ENCODE measurements at places on chromosomes 4 and X. TPM values are rescaled to one million over a fixed set of nuclear protein-coding genes. Genes with fewer than 3 reads are reported as not detected.

- no peak overlapping the region for H3K27ac ChIP-seq
- H3K4me3 ChIP-seq: no peak overlapping the region
- DNase-seq: no peak
- H3K27me3 ChIP-seq: no peaks in the 10 kb centered on the region
- H3K36me3 ChIP-seq: no peaks in the 10 kb centered on the region
- H3K4me1 ChIP-seq: no peaks in the 10 kb centered on the region
These were observed 148.3 kb downstream of the NEK1 start for GRCh38 chr4:169464080-169464479.

DNA sequence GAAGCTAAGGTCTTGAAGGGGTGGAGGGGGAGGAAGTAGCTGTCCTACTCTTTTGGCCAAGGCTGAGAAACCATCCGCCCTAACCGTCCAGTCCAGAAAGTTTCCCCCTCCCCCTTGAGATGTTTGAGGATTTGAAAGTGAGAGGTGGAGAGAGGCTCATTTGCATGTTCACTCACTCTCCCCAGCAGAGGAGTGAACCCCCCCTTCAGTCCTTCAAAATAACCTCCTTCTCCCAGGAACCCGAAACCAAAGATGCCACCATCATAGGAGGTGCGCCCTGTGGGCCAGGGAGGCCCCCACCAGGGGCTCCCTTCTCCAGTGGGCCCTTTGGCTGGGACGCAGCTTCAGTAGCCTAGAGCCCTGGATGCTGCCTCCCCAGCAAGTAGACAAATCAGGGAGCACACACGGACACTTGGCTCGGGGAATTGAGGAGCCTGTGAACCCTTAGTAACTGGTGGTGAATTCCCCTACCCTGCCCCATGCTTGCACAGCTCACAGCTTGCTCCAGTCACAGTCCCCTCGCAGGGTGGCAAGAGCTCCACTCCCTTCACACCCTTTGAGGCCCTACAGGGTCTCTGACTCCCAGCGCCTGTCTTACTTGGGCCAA, 25.6 kb downstream of the ELF4 start:
- H3K27ac ChIP-seq: no peak overlapping the region
- no peak overlapping the region for H3K4me3 ChIP-seq
- no peaks in the 10 kb centered on the region for H3K36me3 ChIP-seq

DNA sequence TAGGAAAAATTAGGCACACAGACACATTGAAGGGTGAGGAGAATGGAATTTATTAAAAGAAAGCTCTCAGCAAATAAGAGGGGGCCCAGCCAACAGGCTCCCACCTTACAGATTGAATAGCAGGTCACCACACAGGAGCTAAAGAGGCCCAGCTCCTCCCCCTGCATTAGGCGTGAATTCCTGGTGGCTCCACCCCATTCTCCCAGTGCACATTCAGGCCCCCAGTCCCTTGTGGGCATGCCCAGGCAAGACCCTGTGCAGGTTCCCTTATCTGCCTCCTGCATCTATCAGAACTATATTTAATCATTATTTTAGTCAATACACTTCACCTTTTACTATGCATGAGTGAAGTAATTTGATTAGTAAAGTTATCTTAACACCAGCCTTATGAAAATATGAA, 856.3 kb upstream of the NDST4 start:
- no peak overlapping the region for H3K4me3 ChIP-seq
- no peaks in the 10 kb centered on the region for H3K4me1 ChIP-seq
- H3K27ac ChIP-seq: no peak overlapping the region
- no peaks in the 10 kb centered on the region for H3K36me3 ChIP-seq

GRCh38 chrX:12987900-12988594, 13.1 kb downstream of the TMSB4X start:
- H3K4me3 ChIP-seq: no peak overlapping the region
- H3K36me3 ChIP-seq: no peaks in the 10 kb centered on the region
- no peaks in the 10 kb centered on the region for H3K4me1 ChIP-seq
- no peak overlapping the region for H3K27ac ChIP-seq
- H3K27me3 ChIP-seq: no peaks in the 10 kb centered on the region

- peak; percentile 19 for DNase-seq
- peak within 1 kb of the TSS; percentile 43 for H3K4me3 ChIP-seq
- H3K27me3 ChIP-seq: no peaks in the 10 kb centered on the region
These were observed at the start of gene NEXMIF for GRCh38 chrX:74925225-74926088. TSS of gene NEXMIF (minus strand) at chrX:74925452.

GRCh38 chr4:175325230-175325629, 407.1 kb downstream of the ADAM29 start:
- H3K4me1 ChIP-seq: no peaks in the 10 kb centered on the region
- H3K4me3 ChIP-seq: no peak overlapping the region
- DNase-seq: no peak
- H3K27me3 ChIP-seq: no peaks in the 10 kb centered on the region
- no peaks in the 10 kb centered on the region for H3K36me3 ChIP-seq

DNA sequence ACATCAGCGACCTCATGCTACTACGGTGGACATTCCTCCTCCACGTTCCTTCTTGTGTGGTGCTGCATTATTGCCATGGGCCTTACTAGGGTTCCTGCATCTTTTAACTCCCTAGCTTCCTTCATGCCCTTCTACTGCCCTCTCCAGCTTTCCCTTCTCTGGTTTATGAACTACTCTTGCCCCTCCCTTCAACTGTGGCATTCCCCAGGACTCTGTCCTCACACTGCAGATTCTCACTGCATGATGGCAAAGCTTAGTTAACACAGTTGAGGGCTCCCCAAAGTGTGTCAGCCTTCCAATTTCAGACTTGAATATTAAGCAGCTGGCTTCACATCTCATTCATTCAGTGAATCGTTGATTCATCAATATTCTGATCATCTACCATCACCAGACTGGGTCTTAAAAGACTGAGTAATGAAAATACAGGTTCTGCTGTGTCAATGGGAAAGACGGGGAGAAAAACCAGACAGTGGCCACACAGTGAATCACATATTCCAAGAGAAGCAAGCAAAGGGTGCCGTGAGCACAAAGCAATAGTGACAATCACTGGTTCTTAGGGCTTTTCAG, 53.0 kb downstream of the ZFX start:
- H3K27me3 ChIP-seq: no peaks in the 10 kb centered on the region
- H3K36me3 ChIP-seq: no peaks in the 10 kb centered on the region
- H3K4me1 ChIP-seq: no peaks in the 10 kb centered on the region
- no peak overlapping the region for H3K4me3 ChIP-seq
- no peak for DNase-seq

DNA sequence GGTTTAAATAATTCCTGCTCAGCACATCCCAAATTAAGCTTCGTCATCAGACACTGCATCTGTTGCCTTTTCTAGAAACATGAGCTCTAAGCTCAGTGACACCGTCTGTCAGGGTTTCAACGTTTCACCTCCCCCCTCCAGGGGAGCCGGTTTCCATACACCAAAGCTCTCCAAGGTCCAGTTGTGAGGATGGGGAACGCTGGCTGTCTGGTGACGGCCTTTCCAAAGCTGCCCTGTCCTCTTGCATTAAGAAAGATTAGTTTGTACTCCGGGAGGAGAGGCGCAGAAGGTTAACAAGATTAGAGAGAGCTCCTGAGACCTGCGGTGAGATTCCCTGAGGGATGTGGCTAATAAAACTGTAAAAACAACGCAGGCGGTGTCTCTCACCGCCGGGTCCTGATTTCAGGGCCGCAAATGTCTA, 43.2 kb downstream of the ASMT start:
- H3K27me3 ChIP-seq: no peaks in the 10 kb centered on the region
- no peak for DNase-seq
- no peaks in the 10 kb centered on the region for H3K4me1 ChIP-seq
- H3K36me3 ChIP-seq: no peaks in the 10 kb centered on the region

DNA sequence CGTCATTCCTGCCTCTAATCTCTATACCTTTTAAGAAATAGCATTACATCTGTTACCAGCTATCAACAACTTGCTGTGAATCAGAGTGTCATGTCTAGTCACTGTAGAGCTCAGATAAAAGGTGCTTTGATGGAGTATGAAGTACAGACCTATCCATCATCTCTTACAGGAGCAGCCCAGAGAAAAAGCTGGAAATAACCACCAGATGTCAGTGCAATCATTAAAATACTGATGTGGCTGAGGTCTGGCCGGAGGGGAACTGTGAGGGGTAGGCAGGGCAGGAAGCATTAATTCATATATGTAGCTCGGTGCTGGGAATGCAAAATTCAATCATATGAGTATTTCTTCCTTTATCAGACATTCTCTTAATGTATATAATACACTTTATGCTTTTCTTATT, 100.6 kb downstream of the AKAP4 start:
- DNase-seq: no peak
- H3K36me3 ChIP-seq: no peaks in the 10 kb centered on the region
- H3K27me3 ChIP-seq: no peaks in the 10 kb centered on the region
- H3K4me1 ChIP-seq: no peaks in the 10 kb centered on the region
- H3K27ac ChIP-seq: no peak overlapping the region
- no peak overlapping the region for H3K4me3 ChIP-seq

DNA sequence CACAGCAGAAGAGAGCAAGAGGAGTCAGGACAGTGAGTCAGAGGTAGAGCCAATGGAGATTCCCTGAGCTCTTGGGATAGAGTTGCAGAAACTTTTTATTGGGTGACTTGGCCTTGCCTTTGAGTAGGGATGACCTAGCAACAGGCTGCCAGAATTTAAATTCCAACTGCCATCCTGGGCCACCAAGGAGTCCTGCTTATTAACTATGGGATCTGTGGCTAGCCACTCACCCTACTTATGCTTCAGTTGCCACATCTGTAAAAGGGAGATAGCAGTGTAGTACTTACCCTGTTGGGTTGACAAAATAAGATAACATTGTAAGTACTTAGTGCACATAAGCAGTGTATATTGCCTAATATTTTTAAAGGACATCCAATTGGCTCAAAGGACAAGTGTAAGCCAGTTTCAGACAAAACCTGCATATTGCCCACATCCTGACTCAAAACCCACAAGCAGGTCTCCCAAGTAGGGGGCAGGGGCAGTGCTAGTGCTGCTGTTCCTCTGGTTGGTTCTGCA, 43.5 kb upstream of the TMEM164 start:
- H3K27me3 ChIP-seq: no peaks in the 10 kb centered on the region
- H3K4me1 ChIP-seq: no peaks in the 10 kb centered on the region
- no peak overlapping the region for H3K27ac ChIP-seq
- H3K36me3 ChIP-seq: no peaks in the 10 kb centered on the region
- DNase-seq: no peak
- H3K4me3 ChIP-seq: no peak overlapping the region

GRCh38 chr4:78186597-78187543, 129.7 kb downstream of the FRAS1 start:
- no peaks in the 10 kb centered on the region for H3K36me3 ChIP-seq
- no peak overlapping the region for H3K4me3 ChIP-seq
- H3K27me3 ChIP-seq: no peaks in the 10 kb centered on the region
- no peaks in the 10 kb centered on the region for H3K4me1 ChIP-seq

DNA sequence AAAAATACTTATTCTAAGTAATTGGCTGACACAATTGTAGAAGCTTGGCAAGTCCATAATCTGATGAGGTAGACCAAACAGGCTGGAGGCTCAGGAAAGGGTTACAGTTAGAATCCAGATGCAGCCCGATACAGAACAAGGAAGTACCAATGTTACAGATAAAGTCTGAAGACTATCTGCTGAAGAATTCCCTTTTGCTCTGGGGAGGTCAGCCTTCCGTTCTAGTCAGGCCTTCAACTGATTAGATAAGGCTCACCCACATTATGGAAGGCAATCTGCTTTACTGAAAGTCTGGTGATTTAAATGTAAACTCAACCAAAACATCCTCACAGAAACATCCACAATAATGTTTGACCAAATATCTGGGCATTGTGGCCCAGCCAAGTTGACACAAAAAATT, 7.4 kb upstream of the DYNLT3 start:
- no peaks in the 10 kb centered on the region for H3K27me3 ChIP-seq
- no peak overlapping the region for H3K27ac ChIP-seq
- H3K4me3 ChIP-seq: no peak overlapping the region
- DNase-seq: no peak

DNA sequence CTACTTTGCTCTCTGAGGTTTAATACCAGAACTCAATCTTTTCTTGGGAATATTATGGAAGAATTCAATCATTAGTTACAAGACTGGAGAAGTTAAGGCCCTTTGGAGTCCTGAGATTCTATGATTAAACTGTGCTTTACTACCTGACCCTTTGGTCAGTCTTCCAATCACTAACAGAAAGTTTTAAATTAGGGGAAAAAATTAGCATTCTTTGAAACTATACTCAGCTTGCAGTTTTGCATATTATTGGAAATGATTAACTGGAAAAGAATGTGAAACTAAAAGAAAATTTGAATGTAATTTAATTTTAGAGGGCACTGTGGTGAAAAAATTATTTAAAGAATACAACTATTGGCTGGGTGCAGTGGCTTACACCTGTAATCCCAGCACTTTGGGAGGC, 18.7 kb upstream of the GPR34 start:
- no peak overlapping the region for H3K4me3 ChIP-seq
- H3K27me3 ChIP-seq: no peaks in the 10 kb centered on the region
- H3K4me1 ChIP-seq: no peaks in the 10 kb centered on the region
- no peak for DNase-seq
- no peaks in the 10 kb centered on the region for H3K36me3 ChIP-seq

GRCh38 chrX:41604177-41604576, 84.6 kb upstream of the GPR34 start:
- H3K4me3 ChIP-seq: no peak overlapping the region
- H3K4me1 ChIP-seq: no peaks in the 10 kb centered on the region
- DNase-seq: no peak
- no peak overlapping the region for H3K27ac ChIP-seq

GRCh38 chr4:38749336-38749735, 33.5 kb downstream of the TLR10 start:
- no peak for DNase-seq
- no peak overlapping the region for H3K27ac ChIP-seq
- H3K4me1 ChIP-seq: no peaks in the 10 kb centered on the region
- no peak overlapping the region for H3K4me3 ChIP-seq
- no peaks in the 10 kb centered on the region for H3K27me3 ChIP-seq

DNA sequence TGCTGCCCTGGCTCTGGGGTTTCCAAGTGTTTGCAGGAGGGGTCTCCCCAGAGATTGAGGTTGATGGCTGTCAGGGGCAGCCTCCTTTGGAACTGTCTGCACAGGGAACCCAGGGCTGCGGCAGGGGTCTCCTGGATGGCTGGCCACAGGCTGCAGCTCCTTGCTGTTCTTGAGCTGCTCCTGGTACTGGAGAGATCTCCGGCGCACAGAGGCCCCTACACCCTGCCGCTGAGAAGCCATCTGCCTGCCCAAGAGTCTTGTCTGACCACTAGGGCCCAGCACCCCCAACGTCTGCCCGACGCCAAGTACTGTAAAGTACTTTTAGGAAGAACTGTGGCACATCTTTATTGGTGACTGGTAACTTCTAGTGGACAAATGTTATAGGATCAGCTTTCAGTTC, 13.5 kb downstream of the STIM2 start:
- no peaks in the 10 kb centered on the region for H3K4me1 ChIP-seq
- H3K36me3 ChIP-seq: no peaks in the 10 kb centered on the region
- H3K27ac ChIP-seq: no peak overlapping the region
- no peak for DNase-seq
- no peaks in the 10 kb centered on the region for H3K27me3 ChIP-seq

PNMA3 gene
- total RNA-seq: 14.2 TPM

BEX2 gene
- 41.2 TPM for total RNA-seq

GRID2 gene
- total RNA-seq: 11.0 TPM

AFM gene
- total RNA-seq: not detected

CACNA1F gene
- 0.17 TPM for total RNA-seq

CSAG2 gene
- total RNA-seq: not detected

SLC6A14 gene
- 0.73 TPM for total RNA-seq

PNMA5 gene
- not detected for total RNA-seq

TBC1D25 gene
- total RNA-seq: 21.9 TPM

CXorf51B gene
- total RNA-seq: not detected

PAGE1 gene
- 8.9 TPM for total RNA-seq

TMEM150C gene
- 24.9 TPM for total RNA-seq
